ENCODE measurements at places on chromosomes 3 and 15.
A peak's percentile ranks its signal among the peaks of the same experiment; 100 is the strongest.

DNA sequence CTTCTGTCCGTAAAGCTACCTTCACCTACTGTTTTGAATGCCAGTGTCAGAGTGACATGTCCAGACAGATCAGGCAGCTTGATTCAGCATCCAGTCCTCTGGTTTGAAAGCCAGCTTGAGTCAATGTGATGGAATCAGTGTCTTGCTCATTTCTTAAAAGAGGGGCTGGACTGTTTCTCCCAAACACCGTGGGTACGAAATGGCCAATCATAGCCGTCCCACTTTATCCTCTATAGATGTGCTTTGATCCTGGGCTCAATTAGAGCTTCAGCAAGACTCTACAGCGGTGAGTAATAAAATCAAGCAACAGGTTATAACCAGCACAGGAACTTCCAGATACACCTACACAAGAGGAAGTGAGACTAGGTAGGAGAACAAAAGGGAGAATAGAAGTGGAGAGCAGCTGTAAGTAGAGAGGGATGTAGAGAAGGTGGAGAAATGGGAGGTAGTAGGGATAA lies 17.0 kb upstream of the OR5K1 start:
- no peak for DNase-seq

- peak; percentile 77 for DNase-seq
Observed at GRCh38 chr3:149808209-149808829, 4.7 kb upstream of the RNF13 start.

GRCh38 chr3:157718800-157719199 lies 215.6 kb upstream of the VEPH1 start:
- no peak for DNase-seq

DNA sequence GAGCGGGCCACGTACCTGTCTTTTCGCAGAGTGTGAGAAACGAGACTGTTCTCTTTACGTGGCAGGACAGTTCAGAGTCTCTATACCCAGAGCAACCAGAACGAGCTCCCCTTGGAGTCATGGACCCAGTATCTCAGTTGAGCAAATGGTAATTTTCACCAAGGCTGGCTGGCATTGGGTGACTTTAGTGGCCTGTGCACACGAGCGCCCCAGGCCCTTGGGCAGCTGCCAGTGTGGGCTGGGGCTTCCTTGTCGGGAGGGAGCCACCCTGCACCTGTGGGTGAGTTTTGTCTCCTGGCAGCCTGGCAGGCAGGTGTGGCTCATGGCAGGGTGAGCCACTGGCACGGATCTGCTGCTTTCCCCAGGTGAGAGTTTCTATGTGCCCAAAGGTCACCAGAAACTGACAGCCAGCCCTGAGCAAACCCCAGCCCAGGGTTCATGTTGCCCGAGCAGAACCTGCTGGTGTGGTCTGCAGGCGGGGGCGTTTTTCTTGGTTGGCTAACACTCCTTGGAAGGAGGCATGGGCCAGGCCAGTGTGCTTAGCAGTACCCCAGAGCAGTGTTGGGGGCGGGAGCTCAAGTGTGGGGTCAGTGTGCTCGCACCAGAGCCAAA lies 135.0 kb downstream of the TJP1 start:
- no peak for DNase-seq

DNA sequence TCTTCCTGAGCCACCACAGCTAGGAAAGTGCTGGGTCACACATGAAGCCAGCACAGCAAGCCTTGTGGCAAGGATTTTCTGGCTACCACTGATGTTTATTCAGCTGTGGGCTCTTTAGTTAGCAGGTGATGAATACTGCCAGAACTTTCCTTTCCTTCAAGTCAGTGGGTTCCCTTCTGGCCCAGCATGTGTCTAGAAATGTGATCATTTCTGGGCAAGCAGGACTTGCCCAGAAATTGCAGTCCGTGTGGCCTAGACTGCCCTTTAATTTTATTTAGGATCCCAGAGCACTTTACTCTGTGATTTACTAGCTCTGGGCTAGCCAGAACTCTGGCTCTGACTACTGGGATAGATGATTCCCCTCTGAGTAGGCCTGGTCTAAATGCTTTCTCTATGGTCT lies 397.5 kb downstream of the ZIC4 start:
- no peak for DNase-seq

DNA sequence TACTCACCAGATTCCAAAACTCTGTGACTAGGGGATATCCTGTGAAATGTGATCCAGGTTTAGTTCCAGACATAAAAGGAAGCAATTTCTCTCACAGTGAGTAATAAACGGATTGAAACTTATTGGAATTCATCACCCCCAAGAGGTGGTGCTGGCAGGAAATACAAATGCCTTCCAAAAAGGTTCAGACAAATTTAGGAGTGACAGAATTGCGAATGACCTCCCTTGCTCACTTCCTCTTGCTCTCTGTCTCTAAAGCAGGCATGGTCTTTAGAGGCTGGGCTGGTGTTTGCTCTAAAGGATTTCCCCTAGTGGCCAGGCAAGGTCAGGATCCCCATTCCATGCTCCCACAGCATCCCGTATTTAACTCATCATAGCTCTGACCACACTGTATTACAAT lies 449.4 kb upstream of the PPP2R3A start:
- DNase-seq, result no peak

- no peak for DNase-seq
Observed at GRCh38 chr3:127698691-127699415, 26.1 kb downstream of the ABTB1 start.

GRCh38 chr3:168029705-168030104 lies 66.0 kb downstream of the GOLIM4 start:
- no peak for DNase-seq

GRCh38 chr3:42057561-42058211 lies 33.5 kb upstream of the TRAK1 start:
- DNase-seq, result no peak

GRCh38 chr3:41101231-41101630 lies 98.1 kb upstream of the CTNNB1 start:
- DNase-seq, result no peak

- no peak for DNase-seq
Observed at GRCh38 chr3:42876940-42877720, 1.5 kb upstream of the CYP8B1 start.

- DNase-seq, result no peak
Observed at GRCh38 chr15:38536201-38536676, 28.4 kb downstream of the RASGRP1 start.

DNA sequence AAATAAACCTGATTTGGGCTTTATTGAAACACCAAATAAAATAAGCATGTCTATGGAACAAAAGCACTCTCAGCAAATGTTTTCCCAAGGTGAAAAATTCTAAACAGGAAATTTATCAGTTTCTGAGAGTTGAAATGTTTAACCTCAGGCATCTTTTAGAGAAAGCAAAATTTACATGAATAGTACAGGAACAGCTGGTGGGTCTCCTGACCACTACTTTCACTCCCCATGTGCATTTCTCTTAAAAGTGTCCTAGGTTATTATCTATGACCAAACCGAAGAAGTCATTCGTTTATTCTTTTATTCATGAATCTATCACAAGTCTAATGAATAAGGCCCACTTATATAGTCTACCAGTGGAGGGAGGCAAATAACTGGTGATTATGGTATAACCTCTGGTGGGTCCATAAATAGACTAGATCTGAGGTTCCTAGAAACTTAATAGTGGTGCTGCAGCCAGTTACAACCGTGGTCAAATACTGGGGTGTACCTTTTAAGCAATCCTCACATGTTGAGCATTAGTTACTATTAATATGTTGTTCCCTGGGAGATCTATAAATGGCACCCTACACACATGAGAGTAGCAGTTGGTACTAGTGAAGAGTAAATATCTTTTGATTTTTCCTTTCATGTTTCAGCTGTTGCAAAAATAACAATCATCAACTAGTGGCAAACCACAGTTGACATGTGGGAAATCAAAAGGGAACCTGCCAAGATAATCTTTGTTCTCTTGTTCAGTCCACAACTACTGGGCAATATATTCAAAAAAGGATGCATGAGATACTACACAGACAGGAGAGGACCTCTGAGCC lies 169.3 kb upstream of the STAC start:
- no peak for DNase-seq

GRCh38 chr15:80945605-80946004 lies 44.0 kb downstream of the MESD start:
- no peak for DNase-seq

DNA sequence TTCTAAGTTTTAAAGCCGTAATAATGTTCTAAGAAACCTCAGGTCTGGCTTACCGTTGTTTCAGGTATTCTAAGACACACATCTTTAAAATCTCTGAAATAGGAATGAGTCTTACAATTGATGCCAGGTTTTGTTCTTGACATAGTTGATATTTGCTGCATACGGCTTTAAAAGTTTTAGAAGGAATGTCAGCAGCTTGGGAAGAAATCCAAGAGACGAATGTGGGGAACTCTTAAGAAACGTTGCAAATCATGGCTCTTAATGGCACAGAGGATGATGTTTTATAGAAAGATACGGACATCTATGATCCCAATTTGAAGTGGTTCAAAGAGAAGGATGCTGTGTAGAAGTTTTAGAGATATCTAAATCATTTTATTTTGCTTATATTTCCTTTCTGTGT lies 11.5 kb downstream of the NUDT16 start:
- DNase-seq, result no peak

DNA sequence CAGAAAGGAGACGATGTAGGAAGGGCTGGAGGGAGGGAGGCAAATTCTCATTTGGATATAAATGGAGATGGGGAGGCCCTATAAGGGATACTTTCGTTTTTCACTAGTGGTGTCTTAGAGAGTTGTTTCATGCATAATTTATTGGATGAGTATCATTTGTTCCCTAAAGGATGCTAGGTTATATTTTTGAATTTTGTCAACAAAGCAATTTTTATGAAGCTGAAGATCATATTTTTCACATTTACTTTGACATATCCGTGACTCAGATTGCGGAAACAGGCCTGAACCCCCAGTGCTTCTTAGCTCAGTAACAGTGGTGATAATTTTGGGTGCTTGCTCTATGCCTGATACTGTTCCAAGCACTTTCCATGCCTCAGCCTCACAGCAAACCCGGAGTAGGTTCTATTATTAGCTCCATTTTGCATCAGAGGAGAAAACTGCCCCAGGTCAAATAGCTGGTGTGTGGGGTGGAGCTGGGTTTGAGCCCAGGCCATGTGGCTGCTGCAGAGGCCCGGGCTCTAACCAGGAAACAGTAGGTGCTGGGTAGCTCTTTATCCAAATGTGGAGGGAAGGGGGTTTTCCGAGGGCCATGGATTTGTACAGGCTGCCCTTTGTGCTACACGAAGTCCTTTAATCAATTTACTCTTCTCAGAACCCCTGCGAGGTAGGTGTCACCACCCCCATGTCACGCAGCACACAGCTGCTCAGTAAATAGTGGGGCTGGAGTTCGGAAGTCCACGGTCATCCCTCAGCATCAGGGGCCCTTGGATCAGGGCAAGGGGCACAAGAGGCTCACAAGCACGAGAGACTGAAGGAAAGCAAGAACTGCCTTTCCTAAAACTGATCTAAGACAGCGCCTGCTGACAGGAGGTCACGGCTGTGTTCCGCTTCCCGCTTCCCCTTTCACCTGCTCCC lies 99.1 kb downstream of the SLC49A4 start:
- no peak for DNase-seq
